ENCODE measurements at places on chromosomes 11 and 22. TPM values are rescaled to one million over a fixed set of nuclear protein-coding genes. Genes with fewer than 3 reads are reported as not detected.

TRIM48 gene
- total RNA-seq = not detected

CTSW gene
- total RNA-seq = not detected

GGTLC3 gene
- total RNA-seq = not detected

PTPRCAP gene
- 1.4 TPM for total RNA-seq

ABCC8 gene
- 2.6 TPM for total RNA-seq

UCP2 gene
- 46.2 TPM for total RNA-seq

GVQW3 gene
- total RNA-seq = 8.1 TPM

LDHAL6A gene
- not detected for total RNA-seq

SMIM35 gene
- total RNA-seq = not detected

FGF3 gene
- not detected for total RNA-seq

FAM181B gene
- total RNA-seq = 0.37 TPM

OR51B5 gene
- total RNA-seq = not detected

GRAP2 gene
- not detected for total RNA-seq

CALCA gene
- total RNA-seq = 0.61 TPM

C11orf91 gene
- not detected for total RNA-seq

CD44 gene
- total RNA-seq = 13.4 TPM

CDC42BPG gene
- 12.3 TPM for total RNA-seq

SERHL2 gene
- total RNA-seq = 2.1 TPM

FOXRED1 gene
- total RNA-seq = 48.8 TPM

CHADL gene
- total RNA-seq = 0.84 TPM

MIOX gene
- 0.30 TPM for total RNA-seq

UBQLNL gene
- not detected for total RNA-seq

GRIK4 gene
- 2.4 TPM for total RNA-seq

DUSP8 gene
- total RNA-seq = 2.1 TPM

CD3D gene
- not detected for total RNA-seq

TRIM49 gene
- not detected for total RNA-seq

VSIG10L2 gene
- total RNA-seq = not detected

TRPC6 gene
- total RNA-seq = 0.25 TPM

IRAG1 gene
- total RNA-seq = 2.7 TPM

NAV2 gene
- 73.6 TPM for total RNA-seq

C11orf42 gene
- total RNA-seq = not detected

NTM gene
- 20.0 TPM for total RNA-seq

SCUBE2 gene
- total RNA-seq = 1.2 TPM

GLB1L3 gene
- total RNA-seq = 32.6 TPM

SYCE3 gene
- not detected for total RNA-seq

IL17REL gene
- total RNA-seq = 0.20 TPM

MUC5AC gene
- total RNA-seq = not detected

MS4A3 gene
- not detected for total RNA-seq

NPAS4 gene
- total RNA-seq = 0.88 TPM

OR4D9 gene
- total RNA-seq = not detected

TAF1D gene
- total RNA-seq = 202 TPM

C11orf54 gene
- total RNA-seq = 24.5 TPM

GRIA4 gene
- 18.8 TPM for total RNA-seq

All from H1 (cell line).